ENCODE measurements at places on chromosomes 5 and 9.

- DNase-seq: peak; percentile 28
These were observed 105.5 kb upstream of the PDE4D start for GRCh38 chr5:59999056-59999455.

GRCh38 chr5:321230-321725 lies at the start of gene AHRR:
TSS of gene AHRR (plus strand) at chr5:321714. CDS start at chr5:343903, 22,189 bp downstream.
- DNase-seq: no peak

DNA sequence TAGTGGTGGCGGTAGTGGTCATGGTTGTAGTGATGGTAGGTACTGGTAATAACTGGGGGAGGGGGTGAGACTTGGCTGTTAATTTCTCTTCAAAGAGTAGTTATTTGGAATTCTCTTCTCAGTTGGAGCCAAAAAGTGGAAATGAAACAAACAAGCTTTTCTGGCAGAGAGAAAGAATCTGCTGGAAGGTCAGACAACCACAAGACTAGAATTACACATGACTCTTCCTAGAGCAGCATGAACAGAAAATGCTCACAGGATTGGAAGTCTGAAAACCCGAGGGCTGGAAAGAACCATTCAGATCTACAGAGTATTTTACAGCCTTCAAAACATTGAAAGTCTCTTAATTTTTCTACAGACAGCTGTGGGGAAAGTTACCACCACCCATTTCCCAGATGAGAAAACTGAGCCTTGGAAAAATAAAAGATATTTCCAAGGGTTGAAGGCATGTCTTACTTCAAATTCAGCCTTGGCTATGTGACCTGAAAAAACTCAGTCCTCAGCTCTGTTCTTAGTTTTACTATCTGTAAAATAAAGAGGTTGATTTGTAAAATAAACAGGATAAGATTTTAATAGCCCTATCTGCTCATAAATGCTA lies 42.9 kb upstream of the TRIM32 start:
- DNase-seq: peak; percentile 34

- no peak for DNase-seq
These were observed 64.7 kb downstream of the UBE2R2 start for GRCh38 chr9:33881635-33882034.

DNA sequence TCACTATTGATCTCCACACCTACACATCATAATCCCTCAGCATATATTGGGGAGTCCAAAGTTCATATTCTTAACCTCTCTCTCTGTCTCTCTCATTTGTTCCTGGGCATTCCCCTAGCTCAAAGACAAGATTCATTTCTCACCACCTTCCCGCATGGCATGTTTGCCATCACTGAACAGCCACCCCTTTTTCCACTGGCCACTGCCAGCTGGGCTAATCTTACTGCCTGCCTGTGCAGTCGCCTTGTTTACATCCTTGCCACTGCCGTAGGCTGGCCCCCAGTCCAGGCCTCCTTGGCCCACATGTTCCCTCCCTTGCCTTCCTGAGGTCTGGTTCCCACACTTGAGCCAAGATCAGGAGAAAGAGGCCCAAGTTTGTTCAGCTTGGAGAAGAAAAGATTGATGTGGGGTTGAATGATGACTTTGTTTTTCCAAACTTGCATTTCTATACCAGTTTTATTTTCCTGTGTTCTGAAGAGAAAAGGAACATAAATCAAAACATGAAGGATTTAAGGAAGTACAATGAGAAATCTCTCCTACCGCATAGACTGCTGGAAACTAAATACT lies 80.2 kb downstream of the PLAC8L1 start:
- no peak for DNase-seq

- DNase-seq: no peak
These were observed 161.1 kb upstream of the CDH12 start for GRCh38 chr5:23014266-23014665.

DNA sequence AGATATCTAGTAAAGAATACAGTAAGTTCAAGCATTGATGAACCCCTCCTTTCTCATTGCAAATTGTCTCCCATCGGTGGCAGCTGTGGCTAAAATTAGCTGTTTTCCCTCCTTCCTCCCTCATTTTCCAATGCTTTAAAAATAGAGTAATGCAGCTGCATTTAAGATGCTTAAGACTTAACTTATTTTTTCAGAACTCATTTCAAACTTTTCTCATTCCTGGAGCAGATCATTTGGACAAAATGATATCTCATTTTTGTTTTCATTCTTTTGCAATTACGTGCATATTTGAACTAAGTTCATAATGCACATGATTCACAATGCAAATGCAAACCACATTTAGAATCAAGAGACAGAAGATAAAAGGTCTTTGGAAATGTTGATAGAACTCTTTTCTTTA lies 14.6 kb downstream of the HSPB3 start:
- peak; percentile 44 for DNase-seq

GRCh38 chr5:93589829-93590215 lies 6.8 kb downstream of the NR2F1 start:
- DNase-seq: no peak

DNA sequence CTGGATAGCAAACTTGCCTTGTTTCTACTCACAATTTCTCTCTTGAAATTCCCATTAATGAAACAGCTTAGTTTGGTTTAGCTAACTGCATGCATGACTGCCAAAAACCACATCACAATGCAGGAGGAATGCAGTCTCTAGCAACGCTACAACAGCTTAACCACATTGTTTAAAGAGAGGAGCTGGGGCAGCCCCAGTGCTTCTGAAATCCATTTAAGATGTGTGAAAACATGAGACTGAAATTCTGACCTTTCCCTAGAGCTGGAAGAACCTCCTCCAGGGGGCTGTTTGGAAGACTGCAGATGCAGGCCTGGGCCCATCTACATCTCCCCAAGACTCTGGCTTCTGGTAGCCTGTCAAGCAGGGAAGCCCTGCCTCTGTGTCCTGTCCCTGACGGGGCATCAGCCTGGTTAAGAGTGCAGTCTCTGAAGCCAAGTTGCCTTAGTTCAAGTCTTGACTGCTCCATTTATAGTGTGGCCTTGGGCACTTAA lies 157.1 kb downstream of the ZNF462 start:
- DNase-seq: peak; percentile 87

- no peak for DNase-seq
These were observed 167.9 kb downstream of the CDC42SE2 start for GRCh38 chr5:131431794-131432193.

DNA sequence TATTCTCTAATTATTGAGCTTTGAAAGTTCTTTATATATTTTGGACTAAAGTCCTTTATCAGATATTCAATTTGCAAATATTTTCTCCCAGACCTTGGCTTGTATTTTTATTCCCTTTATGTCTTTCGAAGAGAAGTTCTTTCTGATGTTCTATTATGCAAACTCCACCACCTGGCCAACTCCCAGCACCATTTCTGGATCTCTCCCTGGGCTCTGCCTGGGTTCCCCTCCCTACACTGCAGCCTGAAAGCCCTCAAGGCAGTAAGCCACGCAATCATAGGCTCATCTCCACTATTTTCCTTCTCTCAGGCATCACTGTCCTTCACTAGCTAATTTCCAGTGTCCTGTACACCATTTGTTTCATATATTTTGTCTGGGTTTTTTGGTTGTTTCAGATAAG lies 76.1 kb downstream of the GRAMD2B start:
- no peak for DNase-seq

- no peak for DNase-seq
These were observed 21.1 kb upstream of the TMEM174 start for GRCh38 chr5:73151766-73152410.

GRCh38 chr5:133603711-133604110 lies 8.6 kb downstream of the FSTL4 start:
- no peak for DNase-seq

DNA sequence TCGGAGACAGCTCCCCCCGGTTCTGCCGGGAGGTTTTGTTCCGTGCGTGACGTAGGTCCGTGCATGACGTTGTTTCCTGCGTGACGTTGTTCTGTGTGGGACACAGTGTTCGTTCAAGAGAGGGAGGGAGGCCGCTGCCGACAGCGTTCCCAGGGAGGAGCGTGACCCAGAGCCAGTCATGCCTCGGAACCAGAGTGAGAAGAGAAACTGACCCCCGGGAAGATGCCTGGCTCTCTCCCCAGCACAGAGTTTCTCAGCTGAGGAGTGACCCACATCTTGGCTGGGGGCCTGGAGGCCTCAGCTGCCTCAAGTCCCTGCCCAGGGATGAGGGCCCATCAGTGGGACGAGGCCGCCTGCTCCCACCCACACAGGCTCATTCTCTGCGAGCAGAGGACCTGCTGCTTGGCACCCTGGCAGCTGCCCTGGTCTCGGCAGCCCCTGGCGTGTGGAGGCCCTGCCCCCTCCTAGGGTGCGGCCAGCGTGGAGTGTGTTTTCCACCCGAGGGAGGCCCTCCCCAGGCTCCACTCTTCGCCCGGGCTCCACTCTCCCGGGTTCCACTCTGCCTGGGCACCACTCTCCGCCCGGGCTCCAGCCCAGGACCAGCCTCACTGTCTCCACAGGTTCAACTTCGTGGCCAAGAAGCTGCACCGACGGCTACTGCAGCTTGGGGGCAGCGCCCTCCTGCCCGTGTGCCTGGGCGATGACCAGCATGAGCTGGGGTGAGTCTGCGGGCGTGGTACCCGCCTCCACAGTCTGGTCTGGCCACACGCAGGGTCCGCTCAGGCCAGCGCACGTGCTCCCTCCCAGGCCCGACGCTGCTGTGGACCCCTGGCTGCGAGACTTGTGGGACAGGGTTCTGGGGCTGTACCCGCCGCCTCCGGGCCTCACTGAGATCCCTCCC lies 7.9 kb downstream of the NDOR1 start:
- DNase-seq: no peak

DNA sequence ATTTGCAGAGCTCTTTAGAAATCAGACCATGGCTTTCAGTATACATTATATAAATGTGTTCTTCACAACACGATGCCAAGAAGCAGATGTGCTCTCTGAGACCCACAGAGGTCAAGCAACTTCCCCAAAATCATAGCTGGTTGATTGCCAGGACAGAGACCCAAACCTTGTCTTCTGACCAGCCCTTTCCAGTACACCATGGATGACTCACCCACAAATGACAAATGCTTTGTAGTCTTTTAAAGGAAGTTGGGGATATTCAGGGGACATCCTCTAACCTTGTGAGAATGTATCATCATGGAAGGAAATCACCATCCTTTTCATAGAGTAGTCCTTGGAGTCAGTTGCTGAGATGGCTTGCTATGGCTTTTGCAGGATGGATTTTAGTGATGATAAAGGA lies 30.1 kb downstream of the ZNF462 start:
- DNase-seq: no peak

- no peak for DNase-seq
These were observed 102.4 kb downstream of the ZNF354C start for GRCh38 chr5:179162351-179163235.

DNA sequence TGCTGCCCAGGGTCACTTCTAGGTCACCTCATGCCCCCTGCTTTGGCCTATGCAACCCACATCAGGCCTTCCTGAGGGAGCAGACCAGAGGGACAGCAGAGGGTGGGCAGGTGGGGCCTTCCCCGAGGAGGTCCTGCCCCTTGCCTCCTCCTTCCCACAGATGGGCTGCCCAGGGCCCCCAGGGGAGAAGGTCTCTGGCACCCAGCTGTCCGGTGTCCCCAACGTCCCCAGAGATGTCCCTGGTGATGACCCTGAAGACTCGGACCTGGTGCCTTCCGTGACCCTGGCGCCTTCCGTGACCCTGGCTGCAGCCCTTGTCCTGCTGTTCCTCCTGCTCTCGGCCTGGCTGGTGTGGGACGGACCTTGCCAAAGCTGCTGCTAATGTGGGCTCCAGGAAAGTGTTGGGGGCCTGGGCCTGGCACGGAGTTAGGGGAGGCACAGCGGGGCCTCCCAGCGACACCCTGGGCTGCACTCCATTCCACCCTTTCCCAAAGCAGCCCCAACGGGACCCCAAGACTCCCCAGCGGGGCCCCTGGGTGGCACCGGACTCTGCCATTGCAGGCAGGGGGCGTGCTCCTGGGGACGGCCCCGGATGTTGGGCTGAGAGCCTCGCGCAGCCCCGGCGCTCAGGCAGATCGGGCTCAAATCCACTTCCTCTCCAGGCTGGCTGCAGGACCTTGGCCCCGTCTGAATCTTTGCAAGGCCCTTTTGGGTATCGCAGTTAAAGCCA lies 6.8 kb upstream of the SLC2A6 start:
- DNase-seq: no peak

- no peak for DNase-seq
These were observed 34.7 kb downstream of the SH3RF2 start for GRCh38 chr5:145971108-145971507.

DNA sequence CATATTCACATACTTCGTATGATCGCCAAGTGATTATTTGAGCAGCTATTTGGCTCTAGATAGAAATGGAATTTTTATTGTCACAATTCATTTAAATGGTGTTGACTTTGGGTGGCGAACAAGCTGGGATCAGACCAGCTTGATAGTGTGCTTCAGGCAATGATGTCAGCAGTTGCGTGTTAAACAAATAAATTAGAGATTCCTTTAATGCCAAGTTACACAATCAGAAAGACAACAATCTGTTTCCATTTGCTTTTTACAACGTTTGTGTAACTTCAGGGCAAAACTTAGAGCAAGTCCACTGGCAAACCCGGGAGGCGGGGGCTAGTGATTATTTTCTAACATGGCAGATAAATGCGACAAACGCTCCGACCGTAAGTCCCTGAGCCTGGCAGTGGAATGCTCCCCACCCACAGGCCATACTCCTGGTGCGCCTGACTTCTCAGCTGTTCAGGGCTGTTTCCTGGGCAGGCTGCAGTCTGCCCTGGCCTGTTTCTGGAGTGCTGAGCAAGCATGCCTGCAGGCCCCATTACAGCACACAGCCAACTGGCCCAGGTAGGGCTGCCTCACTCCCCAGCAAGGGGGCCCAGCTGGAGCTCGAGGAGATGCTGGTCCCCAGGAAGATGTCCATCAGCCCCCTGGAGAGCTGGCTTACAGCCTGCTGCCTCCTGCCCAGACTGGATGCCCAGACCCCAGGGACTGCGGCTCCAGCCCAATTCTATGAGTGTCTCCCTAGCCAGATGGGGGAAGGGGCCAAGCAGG lies 88.7 kb downstream of the BASP1 start:
- DNase-seq: peak; percentile 95

DNA sequence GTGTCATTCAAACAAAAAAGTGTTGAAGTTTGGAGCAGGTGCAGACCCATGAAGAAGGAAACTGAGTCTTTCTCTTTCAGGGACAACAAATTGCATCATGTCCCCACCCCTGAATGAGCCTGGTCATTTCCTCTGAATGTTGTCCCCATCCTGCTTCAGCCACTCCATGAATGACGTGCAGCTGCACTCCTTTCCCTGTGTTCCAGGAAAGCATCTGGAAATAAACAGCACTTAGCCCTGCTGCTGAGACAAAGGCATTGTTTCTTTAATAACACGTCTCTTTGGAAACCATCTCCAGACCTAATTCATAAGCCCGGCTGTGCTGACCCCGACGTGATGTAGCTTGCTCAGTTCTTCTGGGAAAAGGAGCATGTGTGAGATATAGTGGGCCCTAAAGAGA lies 682.3 kb downstream of the BRINP1 start:
- no peak for DNase-seq
